Kidney capillary endothelial cell (primary cell): ENCODE measurements at places on chromosomes 11 and 22.

DNA sequence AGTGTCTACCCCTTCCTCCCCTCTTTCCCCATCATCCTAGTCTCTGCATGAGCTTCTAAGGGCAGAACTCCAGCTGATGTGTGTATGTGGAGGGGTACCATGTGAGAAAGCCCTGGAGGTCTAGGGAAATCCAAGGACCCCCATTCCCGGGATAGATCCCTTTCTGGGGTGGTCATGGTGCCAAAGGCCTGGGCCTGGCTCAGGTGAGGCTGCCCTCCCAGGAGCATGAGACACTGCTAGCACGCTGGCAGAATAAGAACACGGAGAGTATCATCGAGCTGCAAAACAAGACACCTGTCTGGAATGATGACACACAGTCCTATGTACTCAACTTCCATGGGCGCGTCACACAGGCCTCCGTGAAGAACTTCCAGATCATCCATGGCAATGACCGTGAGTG lies 19.6 kb downstream of the TUB start:
- DNase-seq = no peak

DNA sequence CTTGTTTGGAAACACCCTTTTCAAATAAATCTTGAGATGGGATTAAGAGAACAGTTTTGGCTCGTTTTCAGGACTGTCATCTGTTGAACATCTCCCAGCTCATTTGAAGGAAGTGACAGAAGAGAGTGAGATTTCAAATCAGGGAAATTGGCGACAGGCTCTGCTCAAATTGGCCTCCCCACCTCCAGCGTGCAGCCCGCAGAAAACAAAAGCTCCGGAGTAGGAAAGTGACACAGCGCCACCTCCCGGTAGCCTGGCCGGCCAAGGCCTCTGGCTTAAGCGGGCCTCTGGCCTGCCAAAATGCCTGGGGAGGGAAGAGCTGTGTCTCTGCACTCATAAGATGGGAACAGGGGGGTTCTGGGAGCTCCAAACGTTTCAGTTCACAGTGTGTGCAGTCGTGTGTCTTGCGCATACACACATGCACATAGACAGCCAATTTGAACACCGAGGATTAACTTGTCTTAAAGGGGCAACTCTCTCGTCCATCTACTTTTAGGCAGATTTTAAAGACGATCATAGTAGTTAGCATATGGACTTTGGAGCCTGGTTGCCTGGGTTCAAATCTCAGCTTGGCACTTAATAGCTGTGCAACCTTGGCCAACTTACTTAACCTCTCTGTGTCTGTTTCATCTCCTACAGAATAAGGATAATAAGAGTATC lies 132.7 kb upstream of the RCN1 start:
- DNase-seq = peak; percentile 23

- no peak for DNase-seq
Measured at GRCh38 chr11:112514011-112514740, 253.5 kb upstream of the PLET1 start.

GRCh38 chr11:69243496-69244200 lies 50.3 kb upstream of the MYEOV start:
- DNase-seq = no peak

- DNase-seq = no peak
Measured at GRCh38 chr22:48825802-48826520, 1001.7 kb downstream of the BRD1 start.

DNA sequence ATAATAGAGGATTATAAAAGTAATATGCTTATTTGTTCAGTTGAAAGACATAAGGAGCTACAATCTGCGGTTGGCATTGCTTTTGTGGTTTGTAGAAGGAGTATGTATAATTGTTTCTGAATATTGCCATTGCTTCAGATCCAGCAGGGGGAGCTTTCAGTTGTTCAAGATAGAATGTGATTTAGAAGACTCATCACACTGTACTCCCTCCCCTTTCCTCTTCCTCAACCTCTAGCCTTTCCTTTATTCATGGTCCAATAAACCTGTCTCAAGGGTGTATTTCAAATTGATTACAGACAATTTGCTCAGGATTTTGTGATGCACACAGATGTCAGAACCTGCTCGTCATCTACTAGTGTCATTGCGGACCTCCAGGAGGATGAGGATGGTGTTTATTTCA lies 9.8 kb downstream of the PRMT3 start:
- DNase-seq = peak; percentile 28

DNA sequence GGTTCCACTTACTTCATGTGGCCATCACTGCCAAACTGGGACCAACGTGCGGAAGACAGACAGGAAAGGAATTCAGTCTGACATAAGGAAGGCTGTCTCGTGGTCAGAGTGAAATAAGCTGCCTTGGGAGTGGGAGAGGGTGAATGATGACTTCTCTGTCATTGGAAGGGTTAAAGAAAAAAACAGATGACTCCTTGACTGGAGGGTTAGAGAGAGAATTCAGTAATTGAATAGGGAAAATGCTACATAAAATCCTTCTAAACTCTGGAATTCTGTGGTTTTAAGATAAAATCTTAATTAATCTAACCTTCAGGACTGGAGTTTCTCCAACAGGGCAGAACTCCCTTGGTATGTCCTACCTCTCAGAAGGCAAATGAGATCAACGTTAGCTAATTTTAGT lies 33.8 kb downstream of the RAB30 start:
- DNase-seq = no peak

DNA sequence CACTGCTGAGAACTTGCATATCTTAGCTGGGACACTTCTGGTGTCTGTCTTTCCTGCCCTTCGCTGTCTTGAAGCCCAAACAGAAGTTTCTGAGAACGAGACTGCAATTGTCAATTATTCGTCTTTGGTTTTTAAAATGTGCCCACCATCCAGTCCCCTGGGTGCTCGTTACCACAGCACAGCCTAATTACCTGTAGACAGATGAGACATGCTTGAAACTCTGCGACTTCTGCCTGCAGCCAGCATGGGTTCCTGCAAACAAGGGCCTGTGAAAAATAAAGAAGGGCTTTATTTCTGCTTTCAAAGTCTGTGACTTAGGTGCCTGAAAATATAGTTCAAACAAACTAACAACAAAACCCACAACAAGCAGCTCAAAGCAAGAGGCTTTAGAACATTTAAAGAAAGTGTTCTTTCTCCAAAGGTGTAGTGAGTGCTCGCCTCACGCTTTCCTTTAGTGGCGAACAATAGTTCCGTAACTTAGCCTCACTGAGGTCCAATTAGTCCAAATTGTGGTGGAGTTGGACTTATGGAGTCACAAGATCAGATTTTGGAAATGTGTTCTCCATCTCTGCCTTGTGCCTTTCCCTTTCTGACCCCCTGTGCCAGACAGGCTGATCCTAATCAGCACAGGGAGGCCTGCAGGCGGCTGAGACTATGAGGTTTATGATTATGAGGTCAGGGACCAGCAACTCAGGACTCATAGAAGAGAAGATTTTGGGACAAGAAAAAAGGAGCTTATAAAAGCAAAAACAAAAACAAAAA lies 20.4 kb upstream of the GRAMD1B start:
- no peak for DNase-seq

DNA sequence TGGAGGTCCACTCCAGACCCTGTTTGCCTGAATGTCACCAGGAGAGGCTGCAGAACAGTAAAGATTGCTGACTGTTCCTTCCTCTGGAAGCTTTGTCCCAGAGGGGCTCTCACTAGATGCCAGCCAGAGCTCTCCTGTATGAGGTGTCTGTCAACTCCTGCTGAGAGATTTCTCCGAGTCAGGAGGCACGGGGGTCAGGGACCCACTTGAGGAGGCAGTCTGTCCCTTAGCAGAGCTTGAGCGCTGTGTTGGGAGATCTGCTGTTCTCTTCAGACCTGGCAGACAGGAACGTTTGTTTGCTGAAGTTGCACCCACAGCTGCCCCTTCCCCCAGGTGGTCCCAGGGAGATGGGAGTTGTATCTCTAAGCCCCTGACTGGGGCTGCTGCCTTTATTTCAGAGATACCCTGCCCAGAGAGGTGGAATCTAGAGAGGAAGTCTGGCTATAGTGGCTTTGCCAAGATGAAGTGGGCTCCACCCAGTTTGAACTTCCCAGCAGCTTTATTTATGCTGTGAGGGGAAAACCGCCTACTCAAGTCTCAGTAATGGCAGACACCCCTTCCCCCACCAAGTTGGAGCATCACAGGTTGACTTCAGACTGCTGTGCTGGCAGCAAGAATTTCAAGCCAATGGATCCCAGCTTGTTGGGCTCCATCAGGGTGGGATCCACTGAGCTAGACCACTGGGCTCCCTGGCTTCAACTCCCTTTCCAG lies 99.4 kb downstream of the PDE3B start:
- DNase-seq = no peak

DNA sequence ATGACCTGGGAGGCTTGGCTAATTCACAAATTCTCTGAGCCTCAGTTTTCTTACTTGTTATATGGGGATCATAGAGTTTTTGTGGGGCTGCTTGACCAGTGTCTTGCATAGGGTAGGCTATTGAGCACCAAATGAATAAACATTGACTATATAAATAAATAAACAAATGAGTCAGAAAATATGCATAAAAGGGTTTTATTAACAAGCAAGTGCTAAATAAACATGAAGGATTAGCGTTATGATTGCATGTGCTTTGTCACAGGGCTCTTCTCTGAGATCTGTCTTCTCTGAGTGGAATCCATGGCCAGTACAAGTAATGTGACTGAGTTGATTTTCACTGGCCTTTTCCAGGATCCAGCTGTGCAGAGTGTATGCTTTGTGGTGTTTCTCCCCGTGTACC lies at the start of gene OR4B1:
OR4B1 (plus strand) TSS at position 301 of the 400 bp plus-strand sequence; CDS start at position 301, 0 bp downstream.
- DNase-seq = no peak

GRCh38 chr11:125941619-125942611 lies 3.9 kb upstream of the VSIG10L2 start:
- DNase-seq = peak; percentile 19

DNA sequence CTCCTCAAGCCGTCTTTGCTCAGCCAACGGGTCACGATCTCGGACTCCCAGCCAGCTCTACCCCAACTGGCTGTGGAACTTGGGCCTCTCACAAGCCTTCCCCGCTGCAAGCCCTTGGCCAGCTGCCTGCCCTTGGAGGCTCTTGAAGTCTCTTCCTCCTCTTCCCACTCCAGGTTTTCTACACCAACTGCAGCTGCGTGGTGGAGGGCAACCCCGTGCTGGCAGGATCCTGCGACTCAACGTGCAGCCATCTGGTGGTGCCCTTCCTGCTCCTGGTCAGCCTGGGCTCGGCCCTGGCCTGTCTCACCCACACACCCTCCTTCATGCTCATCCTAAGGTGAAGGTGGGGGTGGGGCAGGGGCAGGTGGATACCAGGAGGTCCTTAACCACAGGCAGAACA lies 40.5 kb upstream of the TPBGL start:
- DNase-seq = no peak

DNA sequence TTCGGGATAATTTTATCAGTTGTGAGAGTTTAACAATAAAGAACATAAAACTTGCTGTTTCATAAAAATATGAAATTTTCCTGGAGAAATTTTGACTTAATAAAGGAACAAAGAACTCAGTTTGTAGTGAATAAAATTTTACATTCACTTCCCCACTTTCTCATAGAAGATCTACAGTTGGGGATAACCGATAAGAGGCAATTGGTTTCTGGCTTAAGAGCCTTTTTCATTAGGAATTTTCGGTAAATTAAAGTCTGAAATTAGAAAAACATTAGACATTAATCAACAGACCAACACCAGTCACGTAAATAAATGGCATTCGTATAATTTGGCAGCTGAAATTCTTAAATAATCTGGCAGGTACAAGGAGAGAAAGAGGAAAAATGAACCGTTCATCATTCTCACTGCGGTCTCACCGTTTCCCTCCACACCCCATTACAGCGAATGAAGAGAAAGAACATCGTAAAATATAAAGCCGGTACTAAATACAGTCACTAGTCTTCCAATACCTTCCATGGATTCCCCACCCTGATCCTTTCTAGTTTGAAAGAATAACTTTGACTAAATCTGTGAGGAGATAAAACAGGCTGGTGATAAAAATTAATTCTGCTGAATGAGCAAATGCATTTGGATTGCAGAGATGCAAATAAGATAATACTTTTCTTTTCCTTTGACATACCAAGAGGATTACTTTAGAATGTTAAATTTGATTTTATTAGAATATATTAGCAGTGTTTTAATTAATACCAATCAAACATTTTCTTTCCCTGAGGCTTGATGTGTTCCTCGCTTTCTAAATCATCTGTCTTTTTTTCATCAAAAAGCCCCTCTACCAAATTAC lies 19.5 kb downstream of the BLID start:
- no peak for DNase-seq

DNA sequence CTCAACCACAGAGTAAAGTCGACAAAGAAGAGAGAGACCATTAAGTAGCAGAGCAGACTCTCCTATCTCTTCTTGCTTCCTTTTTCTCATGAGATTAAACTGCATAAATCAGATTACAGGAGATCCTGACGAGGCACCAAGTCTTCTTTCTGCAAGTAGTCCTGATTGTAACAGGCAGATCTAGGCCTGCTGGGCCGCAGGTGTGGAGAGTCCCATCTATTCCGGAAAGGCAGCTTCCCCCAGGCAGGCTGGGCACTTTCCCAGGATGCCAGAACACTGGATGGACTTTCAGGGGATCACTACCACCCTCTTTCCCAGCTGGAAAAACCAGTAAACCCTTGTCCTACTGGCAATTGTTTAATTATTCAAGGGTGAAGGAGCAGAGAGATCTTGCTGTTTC lies 173.0 kb upstream of the CADM1 start:
- no peak for DNase-seq

DNA sequence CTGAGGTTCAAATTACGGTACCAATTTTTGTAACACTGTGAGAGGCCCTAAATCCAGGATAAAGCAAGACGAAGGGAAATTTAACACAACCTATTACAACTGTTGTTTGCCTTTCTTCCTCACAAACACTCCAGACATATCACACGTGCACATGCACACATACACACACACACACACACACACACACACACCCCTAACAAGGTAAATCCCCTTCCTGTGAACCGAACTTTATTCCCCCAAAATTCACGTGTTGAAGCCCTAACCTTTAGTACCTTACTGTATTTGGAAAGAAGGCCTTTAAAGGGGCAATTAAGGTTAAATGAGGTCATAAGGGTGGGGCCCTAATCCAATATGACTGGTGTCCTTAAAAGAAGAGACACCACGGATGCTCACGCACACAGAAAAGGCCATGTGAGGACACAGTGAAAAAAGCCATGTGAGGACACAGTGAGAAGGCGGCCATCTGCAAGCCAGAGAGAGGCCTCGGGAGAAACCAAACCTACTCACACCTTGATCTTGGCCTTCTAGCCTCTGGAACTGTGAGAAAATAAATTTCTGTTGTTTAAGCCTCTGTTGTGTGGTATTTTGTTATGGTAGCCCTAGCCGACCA lies 1.8 kb downstream of the SERGEF start:
- DNase-seq = no peak

GRCh38 chr22:42581762-42582716 lies 28.3 kb downstream of the SERHL2 start:
- DNase-seq = peak; percentile 65

- no peak for DNase-seq
Measured at GRCh38 chr11:69039501-69039900, 9.2 kb upstream of the TPCN2 start.
